ENCODE measurements at places on chromosomes 11 and 22.
A peak's percentile ranks its signal among the peaks of the same experiment; 100 is the strongest.

DNA sequence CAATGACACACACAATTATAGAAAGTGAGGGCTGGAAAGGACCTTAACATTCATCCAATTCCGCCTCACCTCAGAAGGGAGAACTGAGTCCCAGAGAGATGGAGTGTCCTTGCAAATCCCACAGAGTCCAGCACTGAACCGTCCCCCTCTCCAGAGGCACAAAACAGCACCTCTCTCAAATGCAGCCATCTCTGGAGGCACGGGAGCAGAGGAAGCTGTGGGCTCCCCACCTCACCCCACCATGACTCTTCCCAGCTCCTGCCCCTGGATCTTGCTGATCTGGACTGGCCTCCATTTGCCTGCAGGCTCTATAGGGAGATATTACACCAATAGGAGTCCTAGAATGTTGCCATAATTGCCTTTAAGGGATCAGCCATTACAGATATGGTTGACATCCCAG lies 1.4 kb upstream of the DRD2 start:
- no peak for DNase-seq

- DNase-seq: no peak
These were observed 387.8 kb upstream of the LARGE1 start for GRCh38 chr22:34308101-34308500.

DNA sequence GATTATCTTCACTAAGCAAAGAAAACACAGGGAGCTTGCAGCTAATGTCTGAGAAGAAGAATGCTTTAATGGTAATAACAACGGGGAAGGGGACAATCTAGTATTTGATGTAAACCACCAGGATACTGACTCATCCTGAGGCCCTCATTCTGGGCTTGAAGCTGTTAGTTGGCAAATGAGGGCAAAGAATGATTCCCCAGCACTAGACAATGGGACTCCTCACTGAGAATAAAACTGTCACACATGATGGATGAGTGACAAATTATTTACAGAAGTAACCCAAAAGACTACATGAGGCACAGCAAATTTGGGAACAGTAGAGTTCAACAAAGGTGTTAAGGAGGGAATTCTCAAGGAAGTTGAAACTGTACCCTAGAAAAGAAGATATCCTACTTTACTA lies 76.3 kb downstream of the FAM168A start:
- DNase-seq: peak; percentile 53

- DNase-seq: no peak
These were observed 327.1 kb upstream of the B3GAT1 start for GRCh38 chr11:134739136-134739535.

- peak; percentile 49 for DNase-seq
These were observed 11.7 kb downstream of the MICAL2 start for GRCh38 chr11:12122083-12122482.

DNA sequence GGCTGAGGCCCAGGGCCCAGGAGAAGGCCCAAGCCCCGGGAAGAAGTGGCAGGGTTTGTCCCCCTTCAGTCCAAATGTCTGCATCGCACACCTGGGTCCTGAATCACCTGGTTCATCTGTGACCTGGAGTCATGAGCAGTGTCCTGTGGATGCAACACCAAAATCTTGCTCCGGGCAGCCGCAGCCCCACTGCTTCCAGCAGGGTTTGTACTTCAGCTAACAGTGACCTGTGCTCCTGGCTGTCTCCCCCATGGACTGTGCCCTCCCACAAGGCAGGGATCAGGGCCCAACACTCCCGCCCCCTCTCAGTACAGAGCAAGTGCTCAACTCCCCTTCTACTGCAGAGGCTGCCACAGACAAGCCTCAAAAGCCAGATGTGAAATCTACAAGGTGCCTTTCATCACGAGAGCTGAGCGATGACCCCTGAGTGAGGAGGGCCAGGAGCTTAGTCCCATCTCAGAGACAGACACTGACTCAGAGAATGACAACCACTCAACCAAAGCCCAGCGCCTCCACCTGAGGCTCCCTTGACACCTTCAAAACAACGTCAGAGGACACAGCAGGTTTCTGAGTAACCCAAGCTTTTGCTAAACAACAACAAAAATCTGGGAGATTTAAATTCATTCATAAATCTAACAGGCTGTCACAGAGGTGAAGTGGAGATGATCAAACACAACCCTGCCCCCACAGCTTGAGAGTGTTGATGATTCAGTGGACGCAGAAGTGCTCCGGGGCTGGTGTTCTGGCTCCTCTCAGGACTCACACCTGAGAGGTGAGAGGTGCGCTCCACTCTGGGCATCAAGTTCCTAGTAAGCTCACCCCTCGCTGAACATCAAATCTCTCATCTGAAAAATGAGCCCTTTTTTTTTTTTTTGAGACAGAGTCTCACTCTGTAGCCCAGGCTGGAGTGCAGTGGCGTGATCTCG lies 3.4 kb downstream of the KIAA0930 start:
- DNase-seq: no peak

- no peak for DNase-seq
These were observed 5.2 kb upstream of the AMOTL1 start for GRCh38 chr11:94762995-94763394.

DNA sequence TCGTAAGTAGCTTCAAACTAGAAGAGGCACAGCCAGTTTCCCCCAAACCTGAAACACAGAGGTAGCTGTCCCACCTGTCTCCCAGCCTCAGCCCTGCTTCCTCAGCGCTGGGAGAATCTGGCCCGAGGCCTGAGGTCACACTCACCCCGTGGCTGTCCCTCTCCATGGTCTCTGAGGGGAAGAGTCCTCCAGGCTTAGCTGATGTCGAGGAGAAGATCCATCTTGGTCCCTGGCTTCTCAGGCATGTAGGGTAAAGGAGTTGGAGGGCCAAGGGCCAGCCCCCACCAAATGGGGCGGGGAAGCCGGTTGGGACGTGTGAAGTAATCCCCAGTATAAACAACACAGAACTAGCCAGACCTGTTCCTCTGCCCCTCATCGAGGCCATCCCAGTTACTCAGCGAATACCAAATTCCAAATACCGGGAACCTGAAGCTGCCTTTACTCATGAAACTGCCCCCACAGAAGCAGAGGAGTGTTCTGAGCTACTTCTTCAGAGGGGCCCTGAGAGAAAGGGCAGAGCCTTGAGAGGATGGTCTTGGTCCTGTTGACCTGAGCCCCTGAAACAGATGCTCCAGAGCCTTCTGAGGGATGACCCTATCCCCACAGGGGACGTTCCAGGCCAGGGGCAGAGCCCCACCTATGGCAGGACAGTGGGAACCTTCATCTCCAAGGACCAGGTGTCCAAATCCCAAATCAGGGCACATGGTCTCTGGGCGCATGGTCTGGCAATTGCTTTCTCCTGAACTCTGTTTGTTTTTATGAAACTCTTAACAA lies at the start of gene TMPRSS13:
TSS of gene TMPRSS13 (minus strand) at position 261 of the 774 bp plus-strand sequence. CDS start at position 166, 95 bp downstream.
- DNase-seq: no peak
